Stromal cell of bone marrow (primary cell): ENCODE measurements at places on chromosomes 1 and 21.

DNA sequence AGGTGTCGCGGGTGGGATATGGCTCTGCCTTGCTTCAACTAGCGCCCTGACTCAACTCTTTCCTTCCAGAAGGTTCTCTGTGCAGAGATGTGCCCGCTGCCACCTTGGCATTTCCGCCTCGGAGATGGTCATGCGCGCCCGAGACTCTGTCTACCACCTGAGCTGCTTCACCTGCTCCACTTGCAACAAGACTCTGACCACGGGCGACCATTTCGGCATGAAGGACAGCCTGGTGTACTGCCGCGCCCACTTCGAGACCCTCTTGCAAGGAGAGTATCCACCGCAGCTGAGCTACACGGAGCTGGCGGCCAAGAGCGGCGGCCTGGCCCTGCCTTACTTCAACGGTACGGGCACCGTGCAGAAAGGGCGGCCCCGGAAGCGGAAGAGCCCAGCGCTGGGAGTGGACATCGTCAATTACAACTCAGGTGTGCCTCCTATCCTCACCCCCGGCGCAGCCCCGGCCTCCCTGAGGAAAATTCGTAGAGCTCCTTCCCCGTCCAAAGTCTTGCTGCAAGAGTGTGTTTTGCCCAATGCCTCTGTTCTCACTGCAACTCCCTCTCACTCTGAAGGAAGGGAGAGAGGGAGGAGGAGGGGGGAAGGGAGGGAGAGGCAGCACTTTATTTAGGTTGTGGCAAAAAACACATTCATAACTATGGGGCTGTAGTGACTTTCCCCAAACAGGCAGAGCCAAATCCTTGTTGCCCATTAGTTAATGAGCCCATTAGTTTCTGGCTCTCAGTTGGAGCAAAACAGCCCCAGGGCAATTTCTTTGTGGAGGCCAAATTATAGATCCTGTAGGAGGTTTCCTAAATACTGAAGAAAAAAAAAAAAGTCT lies 4.3 kb downstream of the LHX9 start:
- DNase-seq = no peak

DNA sequence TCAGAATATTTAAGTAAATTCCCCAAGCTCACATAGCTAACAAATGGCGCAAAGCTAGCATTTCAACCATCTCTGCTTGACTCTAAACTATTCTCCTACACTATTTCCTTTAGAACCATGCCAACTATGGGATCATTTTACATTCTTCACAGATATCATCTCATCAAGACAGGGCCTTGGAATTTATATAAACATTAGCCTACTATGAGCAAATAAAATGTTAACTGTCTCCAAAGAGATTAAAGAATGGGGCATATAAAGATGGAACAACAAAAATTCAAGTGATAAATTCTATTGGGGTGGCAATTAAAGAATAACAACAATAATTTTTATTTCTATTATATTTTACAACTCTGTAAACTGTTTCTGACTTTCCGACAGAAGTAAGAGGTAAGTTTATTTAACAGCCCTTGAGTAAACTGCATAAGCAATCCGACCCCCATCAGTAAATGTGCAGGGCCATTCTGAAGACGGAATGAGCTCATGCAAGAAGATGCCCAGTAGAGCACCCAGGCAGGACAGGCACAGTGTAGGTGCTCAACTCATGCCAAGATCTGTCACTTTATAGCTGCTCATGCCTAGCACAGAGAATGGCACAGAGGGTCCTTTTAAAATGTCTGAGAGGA lies 261.9 kb downstream of the VAV3 start:
- DNase-seq = no peak

DNA sequence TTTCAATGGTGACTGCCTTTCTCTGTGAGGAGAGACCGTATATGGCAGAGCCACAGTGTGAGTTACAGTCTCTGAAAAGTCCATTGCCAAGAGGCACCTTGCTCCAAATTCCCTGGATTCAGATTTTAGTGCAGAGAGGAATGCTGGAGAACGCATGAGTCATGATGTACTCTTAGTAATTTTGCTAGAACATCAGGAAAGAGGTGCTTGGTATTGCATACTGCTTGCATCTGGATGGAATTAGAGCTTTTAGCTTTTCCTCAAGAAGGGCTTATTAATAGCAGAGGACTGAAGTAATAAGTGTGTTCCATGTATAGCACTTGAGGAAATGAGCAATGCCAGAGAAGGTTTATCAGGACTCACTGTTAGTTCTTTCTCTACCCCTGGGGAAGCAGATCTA lies 40.5 kb upstream of the AKT3 start:
- DNase-seq = peak; percentile 23

- no peak for DNase-seq
Observed at GRCh38 chr1:167440345-167440744, 78.0 kb downstream of the CD247 start.

DNA sequence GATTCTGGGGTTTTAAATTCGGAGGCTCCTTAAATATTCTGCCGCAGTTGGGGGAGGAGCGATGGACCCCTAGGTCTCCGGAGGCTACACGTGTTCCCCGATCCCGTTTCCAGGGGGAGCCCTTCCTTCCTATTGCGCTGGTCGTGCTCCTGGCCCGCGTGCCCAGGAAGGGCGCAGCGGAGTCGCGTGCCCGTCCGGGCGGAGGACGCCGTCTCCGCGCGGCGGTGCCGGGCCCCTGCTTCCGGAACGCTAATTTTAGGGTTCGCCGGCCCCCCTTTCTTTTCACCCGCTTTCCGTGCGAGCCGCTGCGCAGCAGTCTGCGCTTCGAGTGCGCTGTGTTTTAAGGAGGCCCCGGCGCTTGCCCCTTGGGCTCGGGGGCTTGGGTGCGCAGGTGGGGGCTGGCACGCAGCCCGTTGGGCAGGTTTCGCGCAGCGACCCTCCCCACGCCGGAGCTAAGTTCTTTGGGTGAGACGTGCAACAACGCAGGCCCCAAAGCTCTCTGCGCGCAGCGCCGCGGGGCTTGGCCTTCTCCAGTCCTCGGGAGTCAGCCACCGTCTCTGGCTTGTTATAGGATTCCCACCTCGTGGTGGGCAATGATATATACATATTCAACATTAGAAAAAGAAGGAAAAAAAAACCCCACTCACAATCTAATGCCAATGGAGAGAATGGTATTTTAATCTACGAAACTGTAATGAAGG lies 43.5 kb upstream of the DNAJC6 start:
- peak; percentile 39 for DNase-seq

- no peak for DNase-seq
Observed at GRCh38 chr1:222096883-222097282, 355.0 kb upstream of the DUSP10 start.

DNA sequence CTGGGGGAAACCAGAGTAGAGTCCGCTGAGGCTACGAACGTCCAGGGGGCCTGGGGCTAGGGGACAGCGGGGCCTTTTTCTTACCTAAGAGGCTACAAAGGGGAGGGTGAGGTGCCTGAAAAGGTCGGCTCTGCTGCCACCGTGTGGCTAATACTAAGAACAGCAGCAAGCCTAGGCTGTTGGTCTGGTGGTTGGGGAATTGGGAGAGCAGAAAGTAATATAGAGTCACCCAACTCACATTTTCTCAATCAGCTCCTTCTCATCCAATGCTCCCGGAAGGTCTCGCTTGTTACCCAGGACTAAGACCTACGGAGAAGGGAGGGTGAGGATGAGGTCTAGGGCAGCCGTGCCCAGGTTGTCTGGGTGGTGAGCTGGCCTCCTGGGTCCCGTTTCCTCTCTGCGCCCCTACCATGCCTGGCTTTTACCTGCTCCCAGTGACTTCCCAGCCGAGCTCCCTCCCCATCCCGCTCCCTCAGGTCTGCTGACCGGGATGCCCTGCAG lies 9.3 kb downstream of the ARL8A start:
- DNase-seq = no peak

GRCh38 chr1:215567491-215568298 lies 591 bp downstream of the KCTD3 start:
- no peak for DNase-seq

GRCh38 chr1:85342207-85342606 lies 65.8 kb upstream of the BCL10 start:
- no peak for DNase-seq

DNA sequence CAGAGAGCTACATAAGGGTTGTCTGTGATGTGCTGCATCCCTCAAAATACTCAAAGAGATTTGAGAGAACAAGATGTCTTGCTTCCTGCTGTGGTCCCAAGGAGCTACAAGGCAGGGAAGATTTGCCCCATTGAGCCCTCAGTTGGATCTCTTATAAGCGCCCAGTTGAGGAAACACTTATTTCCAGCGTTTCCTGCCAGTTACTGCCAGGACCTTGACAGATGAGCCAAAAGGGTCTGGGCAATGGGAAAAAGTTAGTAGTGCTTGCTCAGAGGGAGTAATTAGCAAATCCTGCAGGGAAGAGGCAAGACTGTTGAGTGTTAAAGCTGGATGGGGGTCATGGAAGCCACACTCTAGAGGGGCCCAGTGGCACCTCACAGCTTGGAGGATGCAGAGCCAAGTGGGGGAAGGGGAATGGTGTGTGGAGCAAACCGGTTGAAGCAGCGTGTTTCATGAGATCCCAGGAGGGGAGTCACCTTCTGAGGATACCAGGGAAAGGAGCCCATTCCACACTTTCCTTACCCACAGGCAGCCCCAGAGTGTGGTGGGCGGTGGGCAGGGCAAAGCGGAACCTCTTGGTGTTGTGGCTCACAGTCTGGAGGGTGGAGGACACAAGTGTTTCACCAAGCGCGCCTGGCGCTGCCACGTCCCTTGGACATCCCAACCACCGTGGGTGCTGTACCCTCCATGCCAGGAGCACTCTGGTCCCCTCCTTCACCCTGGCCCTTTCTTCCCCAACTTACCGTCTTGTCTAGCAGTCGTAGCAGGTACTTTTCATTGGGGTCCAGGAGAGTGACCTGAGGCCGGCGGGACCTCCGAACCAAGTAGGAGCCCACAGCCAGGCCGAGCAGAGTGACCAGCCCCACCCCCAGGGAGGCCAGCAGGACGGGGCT lies 805 bp downstream of the CYB5R1 start:
- no peak for DNase-seq

DNA sequence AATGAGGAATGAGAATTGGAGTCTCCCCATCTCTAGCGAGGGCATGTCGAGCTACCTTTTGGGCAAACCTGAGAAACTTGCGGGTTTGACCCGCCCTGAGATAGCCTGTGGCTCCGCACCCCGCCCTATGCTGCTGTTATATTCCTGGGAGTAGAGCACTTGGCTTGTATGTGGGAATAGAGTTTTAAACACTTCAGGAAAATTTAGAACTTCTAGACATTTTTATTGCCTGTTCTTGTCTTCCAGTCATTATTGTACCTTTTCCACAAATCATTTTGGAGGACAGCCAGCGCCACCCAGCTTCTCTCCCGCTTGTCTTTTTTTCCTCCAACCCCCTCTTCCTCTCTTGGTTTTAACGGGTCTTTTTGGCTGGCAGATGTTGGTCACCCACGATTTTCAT lies 738 bp downstream of the GNPAT start:
- DNase-seq = no peak

- no peak for DNase-seq
Observed at GRCh38 chr1:109902204-109902985, 8.3 kb upstream of the CSF1 start.

DNA sequence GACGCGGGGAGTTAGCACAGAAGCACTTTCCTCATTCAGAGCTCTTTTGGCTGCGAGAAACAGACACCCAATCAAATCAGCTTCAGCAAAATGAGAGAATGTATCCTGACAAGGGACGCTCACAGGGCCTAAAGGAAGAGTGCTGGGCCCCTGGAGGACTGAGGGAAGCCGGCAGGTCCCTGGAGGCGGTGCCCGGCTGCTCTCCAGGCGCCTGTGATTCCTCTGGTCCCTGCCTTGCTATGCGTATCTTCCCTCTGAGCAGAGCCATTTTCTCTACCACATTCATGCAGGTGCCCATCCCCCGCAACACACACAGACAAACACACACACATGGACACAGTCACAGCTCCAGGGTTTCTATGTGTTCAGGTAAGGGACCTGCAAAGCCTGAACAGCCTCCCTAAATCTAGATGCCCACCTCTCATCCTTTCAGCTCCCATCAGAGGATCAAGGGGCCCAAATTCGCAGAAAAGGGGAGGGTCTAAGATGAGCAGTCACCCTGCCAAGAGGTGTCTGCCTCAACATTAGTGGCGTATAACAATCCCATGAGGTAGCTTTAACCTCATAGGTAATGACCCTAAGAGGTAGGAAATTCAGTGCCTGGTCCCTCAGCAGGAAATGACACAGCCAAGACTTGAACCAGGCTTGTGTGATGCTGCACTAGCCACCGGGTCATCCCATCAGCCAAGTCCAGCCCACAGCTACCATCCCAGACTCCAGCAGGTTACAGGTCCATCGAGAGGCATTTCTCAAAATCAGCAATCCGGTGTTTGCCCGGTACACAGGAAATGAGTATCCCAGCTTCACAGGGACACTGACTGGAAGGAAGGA lies 29.0 kb downstream of the PTAFR start:
- no peak for DNase-seq

DNA sequence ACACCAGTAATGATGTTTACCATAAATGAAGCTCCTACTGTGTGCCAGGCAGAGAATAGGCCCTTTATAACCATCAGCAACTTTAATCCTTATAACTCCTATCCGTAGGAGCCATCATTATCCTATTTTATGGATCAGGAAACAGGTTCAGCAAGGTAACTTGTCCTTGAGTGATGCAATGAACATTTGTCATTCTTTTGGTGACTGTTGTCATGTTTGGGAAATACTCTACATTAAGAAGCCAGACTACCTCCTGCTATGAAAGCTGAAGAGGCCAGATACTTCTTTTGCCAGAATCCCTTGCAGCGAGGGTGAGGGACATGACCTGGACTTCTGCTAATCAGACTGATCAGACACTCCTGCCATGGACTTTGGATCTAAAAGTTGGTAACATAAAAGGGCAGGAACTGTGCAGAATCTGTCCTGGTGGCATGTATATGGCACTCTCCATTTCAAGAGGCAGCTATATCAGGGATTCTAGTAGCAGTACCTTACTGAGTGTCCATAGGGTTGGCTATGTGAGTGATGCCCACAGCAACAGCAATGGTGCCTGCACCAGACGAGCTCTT lies 33.1 kb upstream of the SRRM1 start:
- DNase-seq = no peak

GRCh38 chr1:36161641-36162531 lies 5.9 kb downstream of the MAP7D1 start:
- no peak for DNase-seq

GRCh38 chr1:78420181-78420580 lies 70.6 kb upstream of the PTGFR start:
- DNase-seq = no peak

- no peak for DNase-seq
Observed at GRCh38 chr1:200153277-200154055, 126.0 kb downstream of the NR5A2 start.

DNA sequence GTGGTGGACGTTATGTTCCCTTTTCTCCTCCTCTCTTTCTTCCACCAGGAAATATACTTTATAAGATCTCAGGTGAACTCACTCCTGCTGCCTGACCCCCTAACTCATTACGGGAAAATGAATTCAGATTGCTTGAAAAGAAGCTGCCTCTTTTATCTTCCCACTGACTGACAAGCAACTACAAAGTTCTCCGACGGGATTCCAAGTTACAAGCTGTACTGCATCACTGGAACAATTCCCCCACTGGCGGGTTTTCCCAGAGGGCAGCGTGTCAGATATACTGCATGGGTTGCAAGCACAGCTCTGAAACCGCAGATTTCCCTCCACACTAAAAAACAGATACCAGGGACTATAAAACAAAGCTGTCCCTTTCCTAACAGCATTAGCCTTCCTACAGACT lies 390.6 kb downstream of the KCTD3 start:
- peak; percentile 11 for DNase-seq
